ENCODE measurements at places on chromosomes 4 and X.

GRCh38 chrX:55638933-55639332 lies 15.7 kb downstream of the FOXR2 start:
- no peak for DNase-seq

GRCh38 chrX:82765811-82766210 lies 742.3 kb upstream of the POU3F4 start:
- no peak for DNase-seq

GRCh38 chr4:138598226-138598625 lies 356.1 kb upstream of the SLC7A11 start:
- DNase-seq, result no peak

DNA sequence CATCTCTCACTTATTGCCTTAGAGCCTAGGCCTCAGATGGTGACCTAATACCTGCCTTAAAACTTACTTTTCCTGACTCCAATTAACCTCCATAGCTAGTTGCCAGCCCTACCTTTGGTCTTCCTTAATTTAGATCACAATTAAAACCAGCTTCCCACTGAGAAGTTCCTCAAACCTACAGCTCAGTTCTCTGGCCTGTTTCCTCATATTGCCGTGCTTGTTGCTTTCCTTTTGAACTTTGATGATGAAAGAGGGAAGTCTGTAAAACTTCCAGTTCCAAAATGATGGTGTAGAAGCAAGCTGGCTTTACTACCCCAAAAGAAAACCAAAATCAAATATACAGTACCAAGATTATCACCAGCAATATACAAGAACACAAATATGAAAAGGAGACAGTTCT lies 28.9 kb upstream of the CAMK2D start:
- no peak for DNase-seq

DNA sequence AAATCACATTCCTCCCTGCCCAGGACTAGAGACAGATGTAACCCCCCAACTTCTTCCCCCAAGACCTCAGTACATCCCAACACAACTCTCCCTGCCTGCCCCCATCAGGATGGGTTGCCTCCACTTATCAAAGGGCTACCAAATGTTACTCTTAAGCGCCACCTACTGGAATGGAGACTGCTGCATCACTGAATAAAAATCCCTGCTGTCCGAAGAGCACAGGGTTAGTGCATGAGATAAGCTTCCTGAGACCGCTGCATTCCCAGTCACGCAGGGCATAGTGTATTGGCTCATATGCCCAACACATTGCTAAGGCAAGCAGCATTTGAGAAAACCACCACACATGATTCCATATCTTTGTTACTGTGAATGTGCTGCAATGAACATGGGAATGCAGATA lies 544.5 kb downstream of the PPP4R3C start:
- DNase-seq, result peak; percentile 42

GRCh38 chr4:3037957-3038461 lies 36.3 kb downstream of the HTT-AS start:
- DNase-seq, result peak; percentile 31

DNA sequence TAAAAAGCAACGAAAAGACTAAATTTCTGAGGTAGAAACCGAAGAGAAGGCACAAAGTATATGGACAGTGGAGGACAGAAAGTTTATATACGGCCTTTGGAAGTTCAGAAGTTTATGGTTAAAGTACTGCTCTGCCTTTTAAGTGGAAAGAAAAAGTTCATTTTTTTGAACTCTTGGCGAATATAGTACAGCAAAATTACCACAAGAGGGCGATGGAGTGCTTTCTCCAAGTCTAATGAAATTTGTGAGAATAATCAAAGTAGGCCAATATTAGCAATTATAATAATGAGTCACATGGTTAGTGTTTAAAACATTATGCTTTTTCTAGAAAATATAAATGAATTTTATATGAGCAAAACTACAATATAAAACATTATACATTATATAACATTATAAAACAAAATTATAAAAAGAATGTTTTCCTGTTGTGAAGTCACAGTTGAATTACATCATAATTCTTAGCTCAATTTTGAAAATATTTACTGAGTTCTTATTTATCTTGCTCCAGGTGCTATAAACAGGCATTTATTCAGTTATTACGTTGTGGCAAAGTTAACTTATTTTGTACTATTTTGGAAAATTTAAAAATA lies 136.2 kb upstream of the BMPR1B start:
- DNase-seq, result peak; percentile 62
